ENCODE measurements at places on chromosomes 6 and 20.
A peak's percentile ranks its signal among the peaks of the same experiment; 100 is the strongest.

- DNase-seq = no peak
Measured at GRCh38 chr6:32803416-32803815, 13.4 kb downstream of the HLA-DOB start.

GRCh38 chr6:105608711-105609374, 206.0 kb upstream of the PREP start:
- DNase-seq = no peak

- DNase-seq = no peak
Measured at GRCh38 chr20:57433657-57434389, 42.6 kb downstream of the RBM38 start.

- DNase-seq = no peak
Measured at GRCh38 chr6:126176282-126176681, 163.6 kb upstream of the CENPW start.

GRCh38 chr6:91106083-91106482, 519.2 kb upstream of the MAP3K7 start:
- DNase-seq = no peak

DNA sequence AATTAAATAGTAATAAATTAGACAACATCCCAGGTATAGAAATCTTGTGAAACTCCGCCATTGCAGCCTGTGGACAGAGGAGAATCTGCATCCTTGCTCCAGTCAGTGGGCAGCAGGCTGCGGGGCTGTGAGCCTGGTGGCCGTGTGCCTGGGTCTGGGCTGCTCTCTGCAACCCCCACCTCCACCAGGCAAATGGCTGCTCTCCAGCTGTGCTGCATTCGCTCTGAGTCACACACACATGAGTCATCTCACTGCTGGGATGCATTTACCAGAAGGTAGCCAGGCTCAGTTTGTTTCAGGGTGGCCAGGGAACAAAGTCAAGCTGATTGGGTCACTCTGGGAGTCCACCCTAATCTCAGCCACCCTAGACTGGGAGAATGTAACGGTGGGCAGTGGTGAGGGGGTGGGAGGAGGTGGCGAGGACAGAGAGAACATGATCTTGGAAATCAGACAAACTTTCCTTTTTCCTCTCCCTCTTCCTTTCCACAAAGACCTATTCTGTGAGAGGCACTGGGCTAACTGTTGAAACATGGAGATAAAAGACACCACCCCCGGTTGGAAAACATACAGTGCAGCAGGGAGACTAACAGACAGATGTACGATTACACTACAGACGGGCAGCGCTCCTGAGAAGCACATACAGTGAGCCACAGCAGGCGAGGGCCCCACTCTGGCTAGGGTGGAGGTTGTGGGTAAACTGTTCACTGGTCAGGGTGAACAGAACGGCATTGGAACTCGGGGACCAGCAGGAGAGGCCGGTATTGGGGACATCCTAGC, 59.2 kb downstream of the TRAM2 start:
- peak; percentile 76 for DNase-seq

- DNase-seq = no peak
Measured at GRCh38 chr20:63238514-63239125, 2.9 kb downstream of the BIRC7 start.

DNA sequence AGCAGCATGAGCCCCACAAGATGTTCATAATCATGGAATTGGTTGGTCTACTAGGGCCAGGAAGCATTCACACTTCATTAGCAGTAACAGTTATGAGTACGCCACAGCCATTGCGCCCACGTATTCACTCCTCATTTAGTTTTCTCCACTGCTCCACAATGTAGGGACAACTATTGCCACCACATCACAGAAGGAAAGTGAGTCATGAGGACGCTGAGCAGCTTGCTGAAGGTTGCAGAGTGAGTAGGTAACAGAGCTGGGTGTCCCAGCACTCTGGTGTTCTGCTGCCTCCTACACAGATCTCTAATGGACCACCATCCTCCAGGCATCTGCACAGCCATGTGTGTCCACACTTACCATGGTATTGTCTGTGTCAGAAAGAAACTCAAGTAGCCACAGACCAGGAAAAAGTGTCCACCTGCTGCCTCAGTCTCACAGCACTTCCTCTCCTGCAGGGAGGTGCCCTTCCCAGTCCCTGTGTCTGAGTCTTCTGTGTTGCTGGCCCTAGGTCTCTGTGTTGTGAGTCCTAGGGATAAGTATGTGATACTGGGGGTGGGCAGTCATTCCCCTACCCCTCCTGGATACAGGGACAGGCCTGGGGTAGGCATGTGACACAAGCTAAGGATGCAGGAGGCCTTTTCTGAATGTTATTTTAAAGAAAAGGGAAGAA, 103.9 kb downstream of the TTLL2 start:
- peak; percentile 51 for DNase-seq

GRCh38 chr6:3965071-3965718, 113.7 kb downstream of the FAM217A start:
- no peak for DNase-seq

DNA sequence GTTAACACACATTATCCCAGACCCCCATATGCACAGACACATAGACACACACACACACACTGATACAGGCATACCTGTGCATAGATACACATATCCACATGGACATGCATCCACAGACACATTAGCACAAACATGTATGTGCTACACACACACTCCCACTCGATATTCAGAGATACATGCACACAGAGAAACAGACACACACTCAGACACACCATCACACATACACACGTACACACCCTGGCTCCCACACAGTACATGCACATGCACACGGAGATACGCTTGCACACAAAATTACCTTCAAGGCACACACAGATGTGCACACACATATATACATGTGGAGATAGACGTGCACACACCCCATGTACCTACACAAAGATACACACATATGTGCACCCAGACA, 19.7 kb downstream of the RBM38 start:
- DNase-seq = no peak

DNA sequence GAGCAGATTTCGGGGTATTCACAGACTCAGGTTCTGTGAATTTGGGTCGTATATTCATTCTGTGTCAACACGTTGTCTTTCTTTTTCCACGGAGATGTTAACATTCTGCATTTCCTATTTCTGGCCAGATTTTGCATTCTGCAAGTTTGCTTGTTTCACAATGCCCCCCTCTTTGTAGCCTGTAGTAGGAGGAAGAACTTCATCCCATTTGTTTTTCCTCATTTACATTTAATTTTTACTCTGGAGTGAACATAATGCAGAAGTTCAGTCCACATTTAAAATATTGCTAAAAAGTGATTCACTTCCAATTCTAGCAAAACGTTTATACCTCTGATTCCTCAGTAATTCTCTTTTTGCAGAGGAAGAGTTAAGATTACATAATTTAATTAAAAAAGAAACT, 12.9 kb downstream of the TAGAP start:
- DNase-seq = no peak

GRCh38 chr20:44388466-44389023, 33.0 kb downstream of the HNF4A start:
- DNase-seq = no peak

DNA sequence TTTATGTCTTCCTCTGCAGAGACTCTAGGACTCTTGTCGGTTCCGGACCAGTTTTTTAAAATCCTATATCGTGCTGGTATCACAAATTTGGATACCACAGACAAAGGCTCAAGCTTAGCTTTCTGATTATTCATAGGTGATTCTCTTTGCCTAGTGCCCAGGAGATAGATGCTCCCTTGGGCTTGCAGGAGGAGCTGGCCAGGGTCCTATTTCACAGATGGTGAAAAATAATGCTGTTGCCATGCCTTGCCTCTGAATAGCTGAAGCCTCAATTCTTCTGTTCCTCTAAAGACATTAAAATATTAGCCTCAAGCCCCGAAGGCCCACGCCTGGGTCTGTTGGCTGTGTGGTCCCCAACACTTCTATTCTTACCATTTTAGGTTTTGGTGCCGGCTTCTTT, 123.9 kb upstream of the BACH2 start:
- DNase-seq = no peak

DNA sequence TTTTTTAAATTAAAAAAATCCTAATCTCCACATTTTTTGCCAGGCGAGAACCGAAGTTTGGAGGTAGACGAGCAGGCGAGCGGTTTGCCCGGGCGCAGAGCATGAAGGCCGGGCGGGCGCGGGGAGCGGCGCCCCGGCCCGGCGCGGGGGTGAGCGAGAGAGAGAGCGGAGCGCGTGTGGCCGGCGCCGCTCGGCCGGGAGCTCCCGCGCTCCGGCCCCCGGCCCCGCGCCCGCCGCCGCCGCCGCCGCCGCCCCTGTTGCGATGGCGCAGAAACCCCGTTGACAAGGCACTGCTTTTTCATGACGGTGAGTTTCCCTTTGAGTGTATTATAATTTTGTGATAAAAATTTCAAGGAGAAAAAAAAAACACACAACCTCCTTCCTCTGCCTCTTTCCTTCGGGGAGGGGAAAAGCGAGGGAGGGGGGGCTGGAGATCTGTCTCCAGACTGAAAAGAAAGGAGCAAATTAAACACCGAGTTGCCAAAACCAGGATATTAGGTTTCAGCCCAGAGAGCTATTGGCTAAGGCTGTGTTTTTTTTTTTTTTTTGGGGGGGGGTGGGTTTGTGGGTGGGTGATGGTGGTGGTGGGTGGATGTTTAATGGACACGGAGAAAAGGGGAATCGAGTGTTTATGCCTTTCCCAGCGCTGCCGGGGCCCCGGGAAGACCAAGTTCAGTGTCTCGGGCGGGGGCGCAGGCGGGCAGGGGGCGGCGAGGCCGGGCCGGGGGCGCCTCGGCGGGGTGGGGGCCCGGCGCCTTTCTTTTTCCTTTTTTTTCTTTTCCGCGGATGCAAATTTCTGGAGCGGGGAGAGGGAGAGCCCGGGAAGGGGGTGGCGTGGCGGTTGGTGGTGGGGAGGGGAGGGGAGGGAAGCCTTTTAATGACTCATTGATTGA, at the start of gene BICRAL:
Gene BICRAL, plus strand, starts transcription at position 257 of the 893 bp plus-strand sequence. CDS start 39,971 bp downstream, outside the sequence.
- peak; percentile 82 for DNase-seq

GRCh38 chr6:31771992-31772358, 5.2 kb downstream of the VWA7 start:
- no peak for DNase-seq

- no peak for DNase-seq
Measured at GRCh38 chr6:79804732-79805131, 142.6 kb downstream of the ELOVL4 start.

- no peak for DNase-seq
Measured at GRCh38 chr6:166966268-166966667, 9.9 kb upstream of the RNASET2 start.

All from left forelimb (tissue), 1 donor.